ENCODE measurements at places on chromosomes 2 and 18. TPM values are rescaled to one million over a fixed set of nuclear protein-coding genes. Genes with fewer than 3 reads are reported as not detected.
A peak's percentile ranks its signal among the peaks of the same experiment; 100 is the strongest.

DNA sequence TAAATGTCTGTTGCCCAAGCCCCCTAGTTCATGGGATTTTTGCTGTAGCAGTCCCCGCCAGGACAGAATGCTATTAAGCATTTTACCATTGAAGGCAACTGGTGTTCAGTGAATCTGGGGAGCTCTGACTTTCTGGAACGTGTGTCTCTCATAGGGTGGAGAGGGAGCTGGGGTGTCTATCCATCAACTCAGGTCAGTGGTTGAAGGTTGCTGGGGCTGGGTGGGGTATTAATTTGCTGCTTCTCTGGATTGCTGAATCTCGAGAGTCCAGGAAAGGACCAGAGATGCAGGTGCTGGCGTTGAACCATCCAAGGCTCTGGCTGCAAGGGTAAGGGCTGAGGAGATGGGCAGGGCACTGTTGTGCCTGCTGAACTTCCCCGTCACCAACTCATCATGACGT is 66.8 kb upstream of the NCK2 start:
- DNase-seq = no peak
- no peaks in the 10 kb centered on the region for H3K4me1 ChIP-seq
- no peaks in the 10 kb centered on the region for H3K36me3 ChIP-seq
- no peaks in the 10 kb centered on the region for H3K27me3 ChIP-seq
- no peak overlapping the region for H3K4me3 ChIP-seq
- H3K27ac ChIP-seq = no peak overlapping the region

DNA sequence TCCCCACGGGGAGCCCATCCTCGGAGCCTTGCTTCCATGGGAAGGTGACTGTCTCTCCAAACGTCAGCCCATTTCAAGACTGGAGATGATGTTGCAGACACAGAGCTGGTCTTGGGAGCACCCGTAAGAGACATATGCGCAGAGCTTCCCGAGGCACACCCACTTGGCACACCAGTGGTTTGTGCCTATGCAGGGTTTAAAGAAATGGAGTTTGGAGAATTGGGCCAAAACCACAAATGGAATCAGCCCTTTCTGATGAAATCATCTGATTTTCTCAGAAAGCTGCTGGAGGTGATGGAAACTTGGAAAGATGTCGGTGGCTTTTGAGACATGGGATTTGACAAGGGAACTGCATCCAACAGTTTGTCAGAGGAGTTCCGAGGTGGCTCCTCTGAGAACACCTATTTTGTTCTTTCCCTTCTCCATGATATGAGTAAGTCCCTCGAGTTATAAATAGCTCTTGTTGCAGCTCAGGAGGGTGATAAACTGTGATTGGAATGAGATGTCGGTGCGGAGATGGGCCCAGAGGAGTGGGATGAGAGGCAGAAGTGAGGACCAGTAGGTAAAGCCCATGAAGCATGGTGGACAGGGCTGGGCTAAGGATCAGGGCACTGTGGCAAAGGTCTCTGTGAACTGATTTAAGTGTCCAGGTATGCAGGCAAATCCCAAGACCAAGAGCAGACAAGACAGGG is 225.7 kb downstream of the ACKR3 start:
- H3K4me1 ChIP-seq = no peaks in the 10 kb centered on the region
- no peak overlapping the region for H3K27ac ChIP-seq
- no peak for DNase-seq
- H3K27me3 ChIP-seq = no peaks in the 10 kb centered on the region

DNA sequence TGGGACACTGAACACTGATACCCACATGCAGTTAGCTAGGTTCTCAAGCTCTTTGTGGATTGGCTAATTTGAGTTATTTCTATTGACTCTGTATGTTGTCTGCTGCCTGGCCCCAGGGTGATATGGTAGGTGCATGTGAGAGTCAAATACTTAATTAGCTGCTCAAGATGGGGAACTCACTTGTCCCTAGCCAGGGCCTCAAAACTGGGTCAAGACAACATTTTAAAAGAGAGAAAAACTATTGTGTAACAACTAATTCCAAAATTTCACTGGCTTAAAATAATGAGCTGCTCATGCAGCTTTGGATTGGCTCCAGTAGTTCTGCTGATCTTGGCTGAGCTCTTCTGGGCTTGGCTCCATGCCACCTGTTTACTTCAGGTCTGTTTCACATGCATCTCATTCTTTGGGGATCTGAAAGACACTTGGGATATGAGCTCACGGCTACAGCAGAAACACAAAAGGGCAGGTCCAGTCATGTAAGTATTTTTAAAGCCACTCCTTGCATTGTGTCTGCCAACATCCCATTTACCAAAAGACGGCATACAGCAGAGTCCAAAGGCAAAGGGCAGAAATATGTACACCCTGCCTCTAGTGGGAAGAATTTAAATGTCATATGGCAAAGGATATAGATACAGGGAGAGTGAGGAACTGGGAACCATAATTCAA is 716.8 kb downstream of the SUCLG1 start:
- DNase-seq = no peak
- no peak overlapping the region for H3K4me3 ChIP-seq
- H3K27me3 ChIP-seq = no peaks in the 10 kb centered on the region
- no peaks in the 10 kb centered on the region for H3K36me3 ChIP-seq
- H3K27ac ChIP-seq = no peak overlapping the region
- H3K4me1 ChIP-seq = no peaks in the 10 kb centered on the region

GRCh38 chr2:188973641-188974040 is 532 bp upstream of the COL3A1 start:
- no peaks in the 10 kb centered on the region for H3K36me3 ChIP-seq
- no peaks in the 10 kb centered on the region for H3K27me3 ChIP-seq
- no peak overlapping the region for H3K4me3 ChIP-seq
- H3K27ac ChIP-seq = no peak overlapping the region

- H3K27ac ChIP-seq = peak overlapping the region; percentile 87
- no peak overlapping the region for H3K4me3 ChIP-seq
These were observed 45.4 kb upstream of the TAF1B start for GRCh38 chr2:9797681-9798556.

DNA sequence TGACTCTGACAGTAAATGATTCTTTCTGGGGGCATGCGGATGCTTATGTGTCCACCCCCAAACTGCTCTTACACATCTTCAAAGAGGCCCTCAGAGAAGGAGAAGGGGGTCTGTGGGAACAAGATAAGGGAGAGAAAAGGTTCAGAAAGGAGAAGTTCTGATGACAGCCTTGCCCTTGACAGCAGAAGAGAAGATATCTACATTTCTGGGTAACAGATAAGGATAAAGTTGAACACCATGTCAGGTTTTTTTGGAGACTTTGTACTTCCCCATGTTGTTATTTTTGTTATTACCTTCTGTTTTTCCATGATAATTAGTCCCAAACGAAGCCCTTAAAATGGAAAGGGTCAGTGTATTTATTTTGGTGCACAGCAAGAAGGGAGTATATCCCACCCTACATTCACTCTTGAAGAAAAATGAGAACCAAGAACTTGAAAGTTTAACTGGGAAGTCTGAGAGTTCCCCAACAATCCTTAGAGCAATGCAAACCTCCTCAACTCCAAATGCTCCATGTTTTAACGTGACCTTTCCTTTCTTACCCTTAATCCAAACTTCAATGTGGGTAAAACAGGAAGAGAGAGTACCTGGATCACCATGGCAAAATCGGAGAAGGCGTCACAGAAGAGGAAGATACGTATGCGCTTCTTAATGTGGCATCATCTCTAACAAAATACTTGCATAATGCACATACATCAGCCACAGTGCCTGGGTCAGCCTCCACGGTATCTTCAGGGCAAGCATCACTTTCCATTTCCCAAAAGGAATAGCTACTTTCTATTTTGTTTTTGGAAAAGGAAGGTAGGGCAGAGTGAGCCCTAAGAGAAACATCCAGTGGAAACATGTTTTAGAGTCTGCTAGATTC is 264.6 kb upstream of the STON1 start:
- H3K27me3 ChIP-seq = no peaks in the 10 kb centered on the region
- no peak overlapping the region for H3K27ac ChIP-seq
- H3K36me3 ChIP-seq = no peaks in the 10 kb centered on the region
- no peak for DNase-seq
- H3K4me1 ChIP-seq = no peaks in the 10 kb centered on the region
- no peak overlapping the region for H3K4me3 ChIP-seq

GRCh38 chr2:88696611-88697010 is 5.1 kb downstream of the RPIA start:
- no peak for DNase-seq
- no peak overlapping the region for H3K4me3 ChIP-seq
- no peak overlapping the region for H3K27ac ChIP-seq
- H3K36me3 ChIP-seq = no peaks in the 10 kb centered on the region

- no peaks in the 10 kb centered on the region for H3K27me3 ChIP-seq
- H3K36me3 ChIP-seq = no peaks in the 10 kb centered on the region
- no peak overlapping the region for H3K4me3 ChIP-seq
- no peak overlapping the region for H3K27ac ChIP-seq
- H3K4me1 ChIP-seq = no peaks in the 10 kb centered on the region
These were observed 53.1 kb upstream of the HS6ST1 start for GRCh38 chr2:128371648-128372345.

HNMT gene
- total RNA-seq = 52.0 TPM

DNA sequence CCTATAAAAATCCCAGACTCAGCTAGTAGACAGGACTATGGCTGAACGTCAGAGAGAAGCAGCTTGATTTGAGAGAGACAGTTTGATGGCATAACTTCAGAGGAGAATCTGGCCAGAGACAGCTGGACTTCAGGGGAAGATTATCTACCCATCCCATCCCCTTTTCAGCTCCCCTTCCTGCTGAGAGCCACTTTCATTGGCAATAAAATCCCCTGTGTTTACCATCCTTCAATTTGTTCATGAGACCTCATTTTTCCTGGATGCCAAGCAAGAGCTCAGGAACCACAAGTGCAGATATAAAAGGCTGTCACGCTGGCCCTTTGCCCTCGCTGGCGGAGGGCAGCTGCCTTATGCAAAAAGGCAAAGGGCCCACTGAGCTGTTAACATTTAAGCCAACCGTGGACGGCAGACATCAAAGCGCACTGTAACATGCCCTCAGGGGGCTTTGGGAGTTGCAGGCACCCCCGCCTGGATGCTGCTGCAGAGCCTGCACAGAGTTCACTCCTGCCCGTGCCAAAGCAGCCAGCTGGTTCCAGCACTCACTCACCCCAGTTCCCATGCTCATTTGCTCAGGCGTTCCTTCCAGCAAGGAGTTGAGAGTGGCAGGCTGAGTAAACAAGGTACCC is 164.3 kb upstream of the PGAP1 start:
- H3K27me3 ChIP-seq = peaks cover 2% of the 10 kb centered on the region
- no peaks in the 10 kb centered on the region for H3K4me1 ChIP-seq
- H3K27ac ChIP-seq = no peak overlapping the region
- no peaks in the 10 kb centered on the region for H3K36me3 ChIP-seq
- no peak for DNase-seq

KHK gene
- 453 TPM for total RNA-seq

DNA sequence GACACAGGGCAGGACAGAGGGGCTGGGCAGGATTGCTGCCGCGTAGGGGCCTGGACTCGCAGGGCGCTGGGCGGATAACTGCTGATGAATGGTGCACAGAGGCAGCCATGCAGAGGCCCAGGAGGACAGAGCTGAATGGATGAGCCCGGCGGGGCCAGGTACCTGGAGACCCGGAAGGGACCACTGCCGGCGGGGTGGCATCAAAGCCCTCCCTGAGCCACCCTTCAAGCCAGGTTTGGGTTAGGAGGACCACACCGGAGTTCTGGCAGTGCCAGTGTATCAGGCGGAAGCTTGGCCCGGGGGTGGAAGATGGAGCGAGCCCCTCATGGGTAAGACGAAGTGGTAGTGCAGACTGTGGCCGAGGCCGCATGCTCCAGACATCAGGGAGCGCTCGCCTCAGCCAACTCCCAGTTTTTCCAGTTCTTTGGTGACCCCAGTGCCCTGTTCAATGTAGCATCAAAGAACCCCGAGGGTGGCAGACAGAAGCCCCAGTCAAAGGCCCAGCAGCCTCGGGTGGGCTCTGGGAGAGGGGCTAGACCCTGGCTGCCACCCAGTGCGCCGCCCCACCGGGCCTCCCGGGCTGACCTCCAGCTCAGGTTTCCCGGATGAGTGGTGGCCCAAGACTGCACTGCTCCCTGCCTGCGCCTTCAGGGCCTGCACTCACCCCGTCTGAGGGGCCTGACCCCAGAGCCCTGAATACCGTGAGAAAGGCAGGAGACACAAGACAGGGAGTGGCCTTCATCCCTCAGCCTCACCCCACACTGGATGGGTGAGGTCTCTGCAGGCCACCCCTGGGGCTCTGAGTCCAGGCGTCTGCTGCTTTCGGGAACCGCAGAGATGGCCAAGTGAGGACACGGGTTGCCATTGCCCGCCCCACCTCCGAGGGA is 50.9 kb downstream of the ACAA2 start:
- H3K27me3 ChIP-seq = no peaks in the 10 kb centered on the region
- H3K4me1 ChIP-seq = no peaks in the 10 kb centered on the region
- no peaks in the 10 kb centered on the region for H3K36me3 ChIP-seq
- no peak overlapping the region for H3K27ac ChIP-seq
- no peak for DNase-seq

MC2R gene
- total RNA-seq = not detected

CTIF gene
- total RNA-seq = 16.6 TPM

GRHL1 gene
- 1.5 TPM for total RNA-seq

GRCh38 chr2:232477751-232478510 is 9.7 kb downstream of the ECEL1 start:
- no peaks in the 10 kb centered on the region for H3K27me3 ChIP-seq
- H3K4me3 ChIP-seq = no peak overlapping the region
- H3K27ac ChIP-seq = no peak overlapping the region
- no peak for DNase-seq

CTNNA2 gene
- 0.67 TPM for total RNA-seq

UGT1A7 gene
- 22.6 TPM for total RNA-seq

- no peak for DNase-seq
- H3K27me3 ChIP-seq = no peaks in the 10 kb centered on the region
- H3K4me1 ChIP-seq = no peaks in the 10 kb centered on the region
- no peak overlapping the region for H3K27ac ChIP-seq
These were observed 107.1 kb upstream of the TCF4 start for GRCh38 chr18:55695091-55695490.

HOXD8 gene
- 9.1 TPM for total RNA-seq

- no peak for DNase-seq
- no peak overlapping the region for H3K4me3 ChIP-seq
- no peaks in the 10 kb centered on the region for H3K27me3 ChIP-seq
- H3K4me1 ChIP-seq = no peaks in the 10 kb centered on the region
- no peaks in the 10 kb centered on the region for H3K36me3 ChIP-seq
- peak overlapping the region; percentile 22 for H3K27ac ChIP-seq
These were observed 217.8 kb upstream of the STON1 start for GRCh38 chr2:48312126-48312525.

DNA sequence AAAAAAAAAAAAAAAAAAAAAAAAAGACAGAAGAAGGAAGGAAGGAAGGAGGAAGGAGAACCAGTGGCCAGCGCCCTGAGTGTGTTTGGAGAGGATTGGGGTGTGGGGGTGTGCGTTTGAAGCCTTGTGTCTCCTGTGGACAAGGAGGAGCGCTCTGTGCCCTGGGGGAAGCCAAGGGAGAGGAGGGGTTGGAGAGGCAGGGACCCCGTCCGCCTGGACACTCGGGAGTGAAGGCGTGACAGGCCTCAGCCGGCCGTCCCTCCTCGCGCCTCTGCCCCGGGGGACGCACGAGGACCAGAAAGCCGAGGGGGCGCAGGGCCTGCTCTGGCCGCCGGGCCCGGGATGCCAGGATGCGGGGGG is 44.9 kb downstream of the SERTAD2 start:
- no peaks in the 10 kb centered on the region for H3K27me3 ChIP-seq
- H3K27ac ChIP-seq = peak overlapping the region; percentile 79
- no peaks in the 10 kb centered on the region for H3K4me1 ChIP-seq
- DNase-seq = peak; percentile 56
- H3K4me3 ChIP-seq = peak overlapping the region; percentile 65
